ENCODE measurements at places on chromosomes 2 and 18. TPM values are rescaled to one million over a fixed set of nuclear protein-coding genes. Genes with fewer than 3 reads are reported as not detected.

- peak; percentile 64 for DNase-seq
Measured at GRCh38 chr2:84888401-84889276, 7.8 kb upstream of the TRABD2A start.

GRCh38 chr2:86062043-86062442, 43.6 kb downstream of the POLR1A start:
- DNase-seq: no peak

GRCh38 chr2:233689031-233689430, 3.7 kb upstream of the UGT1A6 start:
- DNase-seq: no peak

GRCh38 chr2:2846332-2847208, 515.5 kb upstream of the MYT1L start:
- no peak for DNase-seq

GRCh38 chr2:10185755-10186154, 63.2 kb downstream of the RRM2 start:
- DNase-seq: no peak

- DNase-seq: no peak
Measured at GRCh38 chr18:32803568-32803967, 30.7 kb upstream of the KLHL14 start.

- DNase-seq: no peak
Measured at GRCh38 chr2:206127656-206128055, 31.6 kb downstream of the NDUFS1 start.

DNA sequence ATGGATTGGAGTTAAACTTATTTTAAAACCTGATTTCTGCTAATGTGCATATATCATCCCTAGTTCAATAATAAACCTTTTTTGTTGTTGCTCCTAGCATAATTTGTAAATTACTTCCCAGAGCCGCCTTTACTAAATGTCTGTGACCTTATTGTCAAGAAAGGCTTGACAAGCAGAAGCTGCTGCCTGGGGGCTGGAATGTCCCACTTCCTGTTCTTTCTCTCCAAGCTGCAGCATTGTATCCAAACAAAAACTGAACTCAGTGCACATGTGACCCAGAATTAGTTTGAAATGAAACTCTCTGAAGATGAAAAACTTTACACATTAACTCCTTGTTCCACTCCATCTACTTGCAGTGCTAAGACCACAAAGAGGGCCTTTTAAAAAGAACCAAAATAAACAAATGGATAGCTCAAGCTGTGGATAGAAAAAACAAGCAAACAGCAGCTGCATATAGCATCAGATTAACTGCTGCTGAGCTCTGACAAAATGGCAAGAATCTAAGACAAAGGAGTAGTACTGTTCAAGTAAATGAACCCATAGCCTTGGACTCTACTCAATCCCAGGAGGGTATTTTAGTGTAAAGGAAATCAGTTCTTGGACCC, 99.8 kb upstream of the NEUROD1 start:
- no peak for DNase-seq

- no peak for DNase-seq
Measured at GRCh38 chr2:234981197-234982095, 29.6 kb downstream of the SH3BP4 start.

GRCh38 chr2:177474301-177474700, 81.7 kb downstream of the AGPS start:
- DNase-seq: no peak

- DNase-seq: no peak
Measured at GRCh38 chr2:42516418-42516901, 22.7 kb upstream of the KCNG3 start.

- DNase-seq: no peak
Measured at GRCh38 chr2:219252570-219252899, 508 bp upstream of the TUBA4B start.

- DNase-seq: no peak
Measured at GRCh38 chr18:13450289-13451212, 232.0 kb downstream of the LDLRAD4 start.

- no peak for DNase-seq
Measured at GRCh38 chr2:39736640-39737039, 42.4 kb downstream of the THUMPD2 start.

- DNase-seq: no peak
Measured at GRCh38 chr2:148983896-148984295, 54.6 kb upstream of the LYPD6B start.

GRCh38 chr2:14635391-14635871, 2.9 kb downstream of the LRATD1 start:
- DNase-seq: no peak

DNA sequence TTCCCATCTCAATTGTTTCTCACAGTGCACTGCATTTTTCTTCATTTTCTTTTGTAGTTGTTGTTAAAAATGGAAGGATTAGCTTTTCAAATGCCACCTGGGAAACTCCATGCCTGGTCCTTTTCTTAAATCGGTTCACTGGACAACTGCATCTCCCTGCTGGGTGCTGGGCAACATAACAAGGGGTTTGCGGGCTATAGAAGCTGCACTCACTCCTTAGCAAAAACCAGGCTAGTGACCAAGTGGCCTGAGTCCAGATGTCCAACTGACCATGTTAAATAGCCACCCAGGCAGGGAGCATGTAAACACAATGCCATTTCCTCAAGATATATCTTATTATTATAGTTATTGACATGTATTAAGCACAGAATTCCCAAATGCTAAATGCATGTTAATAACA, 264.9 kb downstream of the ICOS start:
- DNase-seq: no peak

DNA sequence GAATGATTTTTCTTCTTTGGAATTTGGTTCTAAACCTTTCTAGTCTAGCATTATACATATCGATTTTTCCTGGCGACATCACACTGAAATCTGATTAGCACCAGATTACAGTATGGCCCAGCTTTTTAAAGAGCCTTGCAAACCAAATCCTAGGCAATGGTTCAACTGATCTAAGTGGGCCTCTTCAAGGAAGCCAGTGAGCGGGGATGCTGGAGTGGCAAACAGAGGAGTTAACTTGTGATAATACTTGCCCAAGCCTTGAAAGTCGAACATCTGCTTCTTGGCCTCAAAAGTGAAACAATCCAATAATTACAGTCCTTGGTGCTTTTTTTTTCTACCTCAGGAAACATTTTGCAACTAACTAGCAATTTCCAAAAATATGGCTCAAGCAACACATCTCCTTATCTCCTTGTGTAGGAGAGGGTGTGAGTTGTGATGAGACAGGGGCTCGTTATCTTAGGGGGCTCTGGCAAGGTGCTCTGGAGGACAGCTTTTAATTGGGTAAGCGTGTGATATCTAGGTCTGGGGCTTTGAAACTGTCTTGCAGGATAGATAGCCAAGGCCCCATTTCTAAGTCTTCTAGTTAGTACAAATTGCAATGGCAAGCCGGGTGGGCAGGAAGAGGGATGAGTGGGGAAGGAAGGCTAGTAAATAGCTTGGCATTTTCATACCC, 240.2 kb upstream of the CCDC68 start:
- DNase-seq: no peak

DNA sequence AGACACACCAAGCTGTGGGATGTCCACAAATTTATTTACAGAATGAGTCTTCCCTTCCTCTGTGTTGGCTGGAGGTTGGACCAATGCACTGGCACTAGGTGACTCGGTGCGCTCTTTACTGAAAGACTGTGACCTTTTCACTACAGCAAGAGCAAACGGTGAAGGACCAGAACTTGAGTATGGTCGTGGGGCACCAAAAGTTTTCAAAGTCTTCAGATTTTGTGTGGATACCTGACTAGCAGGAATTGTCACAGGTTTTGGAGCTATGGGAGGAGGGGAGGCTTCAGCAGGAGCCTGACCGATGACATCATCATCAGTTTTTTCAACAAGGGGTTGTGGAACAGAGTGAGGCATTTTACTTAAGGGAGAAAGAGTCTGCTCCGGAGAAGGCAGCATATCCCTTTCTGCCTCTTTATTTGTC, 73.0 kb upstream of the GRB14 start:
- no peak for DNase-seq

GRCh38 chr2:40242315-40242714, 209.6 kb downstream of the SLC8A1 start:
- DNase-seq: no peak

CPO gene
- not detected for total RNA-seq

ASB3 gene
- total RNA-seq: 18.6 TPM

CD302 gene
- total RNA-seq: 0.56 TPM

GPAT2 gene
- 36.3 TPM for total RNA-seq

EPB41L3 gene
- 1.1 TPM for total RNA-seq

SERPINB12 gene
- total RNA-seq: not detected

C2orf78 gene
- total RNA-seq: not detected

ALK gene
- total RNA-seq: not detected

CGREF1 gene
- 8.8 TPM for total RNA-seq
